ENCODE measurements at places on chromosomes 11 and 22. TPM values are rescaled to one million over a fixed set of nuclear protein-coding genes. Genes with fewer than 3 reads are reported as not detected.

The MMP11 gene
- total RNA-seq, result 6.3 TPM

The TNNI2 gene
- 2,937 TPM for total RNA-seq

The OR6T1 gene
- total RNA-seq, result not detected

The OR51B2 gene
- not detected for total RNA-seq

The KCNJ1 gene
- total RNA-seq, result not detected

The KCNK4 gene
- not detected for total RNA-seq

The TSGA10IP gene
- not detected for total RNA-seq

The LAYN gene
- 11.0 TPM for total RNA-seq

The ARHGAP8 gene
- total RNA-seq, result 0.52 TPM

The FAM180B gene
- total RNA-seq, result 2.1 TPM

Data from skeletal muscle tissue (tissue), 5 donors.